ENCODE measurements at places on chromosomes 7 and 10.

GRCh38 chr7:33685981-33686683, 219.2 kb upstream of the BMPER start:
- no peak for DNase-seq

DNA sequence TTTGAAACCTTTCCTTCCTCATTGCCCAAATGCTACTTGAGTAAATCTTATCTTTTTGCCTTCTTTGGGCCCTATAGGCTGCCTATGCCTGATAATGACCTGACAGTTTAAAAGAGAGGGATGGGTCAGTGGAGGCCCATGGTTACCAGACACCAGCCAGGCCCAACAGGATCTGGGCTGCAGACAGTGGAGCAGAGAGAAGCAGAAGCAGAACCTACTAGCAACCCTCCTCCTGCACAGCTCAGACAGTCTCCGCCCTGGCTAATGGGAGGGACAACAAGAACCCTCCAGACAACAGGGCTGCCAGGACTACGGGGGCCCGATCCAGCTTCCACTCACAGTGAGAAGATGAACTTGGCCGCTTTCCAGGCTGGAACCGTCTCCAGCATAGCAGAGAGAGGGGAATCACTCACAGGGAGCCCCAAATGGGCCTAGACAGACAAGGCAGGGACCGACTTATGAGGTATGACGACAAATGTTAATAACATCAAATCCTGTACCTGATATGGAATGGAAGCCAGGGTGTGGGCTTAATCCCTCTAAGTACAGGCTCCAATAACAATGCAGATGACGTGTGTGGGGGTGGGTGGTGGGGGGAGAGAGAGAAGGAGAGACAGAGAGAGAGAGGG, 31.7 kb upstream of the DGKI start:
- DNase-seq, result no peak

GRCh38 chr7:89385411-89385810, 589.9 kb upstream of the TEX47 start:
- DNase-seq, result no peak

GRCh38 chr10:118950997-118951637, 78.4 kb upstream of the NANOS1 start:
- no peak for DNase-seq

GRCh38 chr10:64598600-64598999, 1077.4 kb downstream of the REEP3 start:
- no peak for DNase-seq

- no peak for DNase-seq
Measured at GRCh38 chr10:76729841-76730487, 907.6 kb downstream of the KCNMA1 start.

DNA sequence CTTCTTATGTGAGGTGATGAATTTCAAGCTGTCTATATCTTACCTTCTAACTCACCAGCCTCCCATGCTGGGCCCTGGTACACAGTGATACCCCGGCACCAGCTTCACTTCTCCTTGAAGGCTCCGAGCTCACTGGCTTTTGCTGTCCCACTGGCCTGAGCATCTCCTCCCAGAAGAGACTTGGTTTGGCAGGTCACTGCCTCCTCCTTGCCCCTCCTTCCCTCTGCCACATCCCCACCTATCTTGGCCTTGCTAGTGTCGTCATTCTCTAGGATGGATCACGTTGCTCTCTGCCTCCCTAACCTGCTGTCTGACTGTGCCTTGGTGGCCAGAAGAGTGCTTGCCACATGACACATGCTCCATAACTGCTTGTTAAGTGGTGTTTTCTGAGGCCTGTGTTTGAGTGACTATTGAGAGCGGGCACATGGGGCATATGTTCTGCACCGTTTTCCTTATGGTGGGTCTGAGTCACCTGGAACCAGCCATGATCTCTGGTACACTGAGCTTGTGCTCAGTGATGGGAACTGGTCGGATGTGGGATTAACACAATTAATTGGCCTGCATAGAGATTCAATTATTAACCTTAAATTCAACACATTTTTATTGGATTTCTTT, 86.5 kb downstream of the TMEM178B start:
- no peak for DNase-seq

- DNase-seq, result no peak
Measured at GRCh38 chr10:73338801-73339368, 19.8 kb downstream of the CFAP70 start.

- DNase-seq, result no peak
Measured at GRCh38 chr7:157235357-157236333, 96.9 kb downstream of the UBE3C start.

DNA sequence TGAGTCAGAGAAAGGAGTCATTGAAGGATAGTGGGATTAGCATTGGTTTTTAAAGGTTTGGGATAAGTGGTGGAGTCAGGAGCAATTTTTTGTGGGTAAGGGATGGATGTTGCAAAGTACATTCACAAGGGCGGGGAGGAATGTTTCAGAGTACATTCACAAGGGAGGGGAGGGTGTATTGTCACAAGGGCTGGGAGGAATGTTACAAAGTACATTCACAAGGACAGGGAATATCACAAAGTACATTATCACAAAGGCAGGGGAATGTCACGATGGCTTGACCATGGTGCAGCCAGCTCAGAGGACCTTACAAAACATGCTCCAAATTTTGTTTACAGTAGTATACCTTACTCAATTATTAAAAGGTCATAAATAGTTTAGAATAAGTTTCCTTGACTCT, 30.3 kb downstream of the C1GALT1 start:
- no peak for DNase-seq

GRCh38 chr10:4780091-4780490, 45.9 kb upstream of the AKR1E2 start:
- no peak for DNase-seq

- DNase-seq, result no peak
Measured at GRCh38 chr10:131745591-131745990, 155.2 kb upstream of the PPP2R2D start.

GRCh38 chr10:10519674-10520073, 498.0 kb upstream of the CELF2 start:
- no peak for DNase-seq

Data from neural crest cell (in vitro differentiated cells).